ENCODE measurements at places on chromosomes 3 and 15.
A peak's percentile ranks its signal among the peaks of the same experiment; 100 is the strongest.

DNA sequence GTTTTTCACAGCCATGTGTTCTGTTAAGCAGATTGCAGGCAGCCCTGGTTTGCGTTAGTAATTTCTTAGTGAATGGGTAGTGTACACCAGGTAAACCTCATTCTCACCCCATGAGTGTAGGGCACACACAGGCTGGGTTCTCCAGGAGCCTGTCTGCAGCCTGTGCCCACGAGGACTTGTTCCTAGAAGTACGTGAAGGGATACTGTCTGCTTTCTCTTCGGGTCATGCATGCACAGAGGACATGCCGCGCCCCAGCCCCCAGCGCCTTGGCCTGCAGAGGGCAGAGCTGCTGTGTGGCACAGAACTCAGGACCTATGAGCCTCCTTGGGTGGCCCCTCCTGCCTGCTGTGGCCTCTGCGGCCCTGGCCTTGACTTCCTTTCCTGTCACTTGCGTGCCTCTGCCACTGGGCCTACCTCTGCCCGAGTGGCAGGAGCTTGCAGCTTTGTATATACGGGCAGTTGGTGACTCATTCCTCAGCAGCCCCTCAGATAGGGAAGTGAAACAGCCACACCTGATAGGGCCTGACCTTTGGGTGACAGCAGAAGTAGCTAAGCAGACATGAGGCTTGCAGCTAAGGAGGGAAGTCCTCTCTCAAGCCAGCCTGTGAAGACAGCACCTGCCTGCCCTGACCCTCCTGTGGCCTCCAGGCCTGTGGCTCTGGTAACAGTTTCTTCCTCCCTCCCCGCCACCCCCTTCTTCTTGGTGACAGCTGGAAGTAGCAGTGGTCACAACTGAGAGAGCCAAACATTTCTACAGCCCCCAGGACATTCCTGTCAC is 19.5 kb downstream of the PPCDC start:
- DNase-seq, result peak; percentile 38

DNA sequence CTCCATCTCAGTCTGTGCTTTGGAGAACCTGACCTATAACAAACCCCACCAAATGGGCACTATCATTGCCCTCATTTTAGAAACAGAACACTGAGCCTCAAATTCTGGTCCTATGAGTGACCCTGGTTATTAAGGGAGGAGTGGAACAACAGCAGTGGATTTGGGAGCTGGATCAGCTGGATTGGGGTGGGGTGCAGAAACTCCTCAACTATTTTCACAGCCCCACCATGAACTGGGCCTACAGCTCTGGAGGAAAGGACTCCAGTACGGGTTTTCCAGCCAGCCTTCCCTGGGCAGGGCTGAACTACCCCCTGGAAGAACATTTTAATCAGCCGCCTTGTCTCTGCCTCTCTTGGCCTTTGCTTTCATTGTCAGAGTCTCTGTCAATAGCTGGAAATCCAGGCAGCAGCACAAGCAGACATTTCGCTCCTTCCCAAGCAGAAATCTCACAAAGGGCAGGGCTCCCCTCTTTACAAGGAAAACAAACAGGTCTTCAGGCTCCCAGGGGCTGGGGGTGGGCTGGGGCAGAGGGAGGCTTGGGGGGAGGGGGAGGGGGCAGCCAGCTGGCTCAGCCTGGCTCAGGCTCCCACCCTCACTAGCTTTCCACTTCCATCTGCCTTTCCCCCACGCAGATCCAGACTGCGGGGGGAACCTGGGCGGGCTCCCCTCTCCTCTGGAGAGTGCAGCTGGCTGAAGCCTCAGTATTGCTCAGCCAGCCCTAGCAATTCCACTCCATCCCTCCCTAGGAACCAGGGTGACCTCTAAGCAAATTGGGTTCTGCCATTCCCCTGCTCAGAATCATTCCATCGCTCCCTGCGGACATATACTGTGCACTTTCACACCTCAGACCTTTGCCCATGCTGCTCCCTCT is 13.7 kb upstream of the TLE3 start:
- peak; percentile 83 for DNase-seq

DNA sequence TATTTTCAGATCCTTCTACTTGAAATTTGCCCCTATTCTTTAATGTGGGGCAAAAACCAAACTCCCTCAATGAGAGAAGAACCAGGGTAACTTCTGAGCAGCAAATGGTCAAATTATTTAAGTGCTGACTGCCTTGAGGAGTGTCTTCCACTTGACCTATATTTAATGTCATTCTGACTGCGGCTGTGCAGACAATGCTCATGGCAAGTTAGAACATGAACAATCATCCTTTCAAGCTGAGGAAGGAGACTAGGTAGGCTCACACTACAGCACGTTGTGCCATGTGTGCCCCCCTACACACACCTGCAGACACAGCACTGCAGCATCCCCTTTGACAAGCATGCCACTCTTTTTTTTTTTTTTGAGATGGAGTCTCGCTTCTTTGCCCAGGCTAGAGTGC is 98.2 kb downstream of the OSBPL10 start:
- no peak for DNase-seq

- no peak for DNase-seq
Observed at GRCh38 chr3:69231929-69232440, 109.6 kb upstream of the LMOD3 start.

GRCh38 chr3:169662843-169663160 is 710 bp downstream of the MECOM start:
- DNase-seq, result no peak

Data from foreskin fibroblast (primary cell).